ENCODE measurements at places on chromosomes 2 and 18. TPM values are rescaled to one million over a fixed set of nuclear protein-coding genes. Genes with fewer than 3 reads are reported as not detected.

Gene SERPINB11
- not detected for total RNA-seq

- no peak for DNase-seq
Observed at GRCh38 chr2:163641986-163642385, 93.8 kb downstream of the FIGN start.

DNA sequence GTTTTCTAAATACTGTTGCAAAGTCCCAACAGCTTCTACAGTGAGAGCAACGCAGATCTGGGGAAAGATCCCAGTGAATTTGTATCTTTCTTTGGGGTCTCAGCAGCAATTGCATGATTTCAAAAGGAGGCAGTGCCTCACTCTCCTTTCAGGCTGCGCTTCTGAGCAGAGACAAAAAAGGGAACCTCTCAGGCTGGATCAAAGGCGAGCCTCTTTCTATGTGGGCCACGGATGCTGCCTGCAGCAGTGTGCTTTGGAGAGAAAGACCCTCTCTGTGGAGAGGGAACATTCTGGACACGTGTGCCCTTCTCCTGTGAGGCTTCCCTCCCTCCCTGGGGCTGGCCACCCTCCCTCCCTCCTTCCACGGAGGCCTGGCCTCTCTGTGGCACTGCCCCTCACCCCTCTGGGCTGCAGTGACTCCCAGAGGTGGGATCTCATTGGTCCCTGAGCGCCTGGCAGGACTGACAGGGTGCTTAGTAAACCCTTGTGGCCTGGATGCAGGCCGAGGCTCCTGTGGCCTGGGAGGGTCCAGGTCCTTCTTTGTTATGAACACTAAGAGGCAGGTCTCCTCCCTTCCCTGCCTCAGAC is 21.6 kb upstream of the PDIA6 start:
- DNase-seq, result no peak

DNA sequence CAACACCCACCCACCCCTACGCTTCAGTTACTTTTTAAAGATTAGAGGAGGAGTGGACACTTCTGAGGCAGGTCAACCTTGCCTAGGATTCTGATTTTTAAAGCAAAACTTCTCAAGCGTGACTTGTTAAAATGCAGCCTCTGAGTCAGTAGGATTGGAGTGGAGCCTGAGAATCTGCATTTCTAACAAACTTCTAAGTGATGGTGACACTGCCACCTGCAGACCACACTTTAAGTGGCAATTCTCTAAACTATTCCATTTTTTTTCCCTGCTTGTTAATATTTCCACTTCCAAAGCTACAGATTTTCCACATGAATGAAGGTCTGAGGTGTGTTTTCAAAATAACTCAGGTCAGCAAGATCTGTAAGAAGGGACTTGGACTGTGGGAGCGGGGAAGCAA is 171.1 kb upstream of the CCDC150 start:
- DNase-seq, result peak; percentile 13

DNA sequence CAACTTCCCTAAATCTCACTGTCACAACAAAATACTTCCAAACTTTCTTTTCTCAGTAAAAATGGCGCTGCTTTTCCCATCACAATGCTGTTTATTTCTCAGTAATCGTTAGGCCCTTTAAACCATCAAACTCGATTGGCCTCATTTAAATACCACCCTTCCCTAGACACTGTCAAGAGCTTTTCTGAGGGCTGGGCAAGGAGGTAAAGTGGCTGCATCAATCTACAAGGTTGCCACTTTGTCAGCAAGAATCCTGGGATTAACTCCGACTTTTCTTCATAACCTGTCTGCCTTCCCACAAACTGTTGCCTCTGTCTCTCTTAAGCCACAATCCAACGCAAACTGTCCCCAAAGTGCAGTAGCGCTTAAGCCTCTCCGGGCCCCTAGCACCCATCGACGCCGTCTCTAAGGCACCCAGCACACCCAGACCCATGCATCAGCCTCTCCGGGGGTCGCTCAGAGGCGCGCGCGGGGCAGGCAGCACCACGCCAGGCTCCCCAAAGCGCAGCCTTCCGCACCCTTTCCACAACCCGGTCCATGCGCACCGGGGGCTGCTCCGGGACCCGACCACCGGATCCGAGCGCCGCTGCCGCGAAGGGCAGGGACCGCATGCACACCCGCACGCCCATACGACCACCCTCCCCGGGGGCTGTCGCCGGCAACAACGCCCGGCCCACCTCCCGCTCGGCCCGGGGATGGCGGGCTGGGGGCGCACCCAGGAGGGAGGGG is 683 bp downstream of the MBOAT2 start:
- peak; percentile 26 for DNase-seq

DNA sequence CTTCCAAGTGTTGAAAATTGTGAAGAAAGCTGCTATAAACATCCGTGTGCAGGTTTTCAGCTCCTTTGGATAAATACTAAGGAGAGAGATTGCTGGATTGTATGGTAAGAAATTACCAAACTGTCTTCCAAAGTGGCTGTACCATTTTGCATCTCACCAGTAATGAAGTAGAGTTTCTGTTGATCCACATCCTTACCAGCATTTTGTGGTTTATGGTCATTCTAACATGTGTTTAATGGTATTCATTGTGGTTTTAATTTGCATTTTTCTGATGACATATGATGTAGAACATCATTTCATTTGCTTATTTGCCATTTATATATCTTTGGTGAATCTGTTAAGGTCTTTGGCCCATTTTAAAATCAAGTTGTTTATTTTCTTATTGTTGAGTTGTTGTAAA is 260.7 kb downstream of the SPAG16 start:
- no peak for DNase-seq

Gene GPR39
- 4.7 TPM for total RNA-seq

DNA sequence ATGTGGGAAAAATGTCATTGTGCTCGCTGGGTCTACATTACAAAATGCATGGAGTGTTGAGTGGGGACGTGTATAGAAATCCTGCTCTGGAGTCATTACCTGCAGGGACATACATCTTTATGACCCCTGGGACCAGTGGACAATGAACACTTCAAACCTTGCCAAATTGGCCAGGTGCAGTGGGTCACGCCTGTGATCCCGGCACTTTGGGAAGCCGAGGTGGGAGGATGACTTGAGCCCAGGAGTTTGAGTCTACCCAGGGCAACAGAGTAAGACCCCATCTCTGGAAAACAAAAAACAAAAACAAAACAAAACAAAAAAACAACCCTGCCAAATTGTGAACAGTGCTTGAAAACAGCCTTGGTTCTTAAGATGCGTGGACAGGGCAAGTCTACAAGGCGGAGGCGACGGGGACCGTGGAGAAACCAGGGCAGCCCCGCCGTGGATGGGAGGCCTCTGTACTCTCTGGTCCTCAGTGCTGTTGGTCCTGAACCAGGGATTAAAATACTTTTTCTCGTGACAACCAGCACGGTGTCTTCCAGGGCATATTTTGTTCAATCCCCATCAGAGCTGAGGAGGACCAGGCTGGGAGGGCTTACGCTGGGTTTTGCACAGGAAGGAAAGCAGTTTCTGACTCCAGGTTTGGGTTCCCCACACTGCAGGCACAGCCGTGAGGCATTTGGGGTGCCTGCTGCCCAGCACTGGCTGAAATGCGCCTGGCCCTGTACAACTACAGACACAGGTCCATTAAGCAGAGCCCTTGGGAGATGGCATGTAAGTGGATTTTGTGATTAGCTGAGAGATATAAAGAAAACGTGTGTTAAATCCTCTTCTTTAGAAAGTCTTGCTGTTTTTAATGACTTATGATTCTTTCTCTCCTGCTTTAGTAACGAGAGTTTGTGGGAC is 13.7 kb downstream of the COLEC11 start:
- no peak for DNase-seq

Gene SP9
- total RNA-seq, result 0.74 TPM

Gene SPP2
- not detected for total RNA-seq

DNA sequence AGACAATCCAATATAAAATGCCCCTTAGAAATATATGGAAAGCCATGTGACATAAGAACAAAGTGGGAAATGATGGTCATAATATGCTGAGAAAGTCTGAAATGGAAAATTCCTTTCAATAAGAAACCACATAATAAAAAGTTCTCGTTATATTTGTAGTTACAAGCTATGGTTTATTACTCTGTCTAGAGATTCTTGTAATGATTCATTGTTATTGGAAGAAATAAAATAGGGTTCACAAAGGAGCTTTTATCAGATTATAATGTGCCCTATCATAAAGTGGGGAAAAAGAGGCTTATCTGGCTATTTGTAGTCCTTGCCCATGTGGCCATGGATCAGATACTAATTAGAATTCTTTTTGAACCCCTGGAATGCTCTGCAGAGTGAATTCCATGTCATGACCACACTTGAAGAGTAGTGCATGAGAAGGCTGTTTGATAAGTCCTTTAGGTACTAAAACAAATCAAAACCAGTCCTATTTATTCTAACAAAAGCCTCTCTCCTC is 420.7 kb upstream of the NRP2 start:
- DNase-seq, result no peak

- no peak for DNase-seq
Observed at GRCh38 chr2:105140240-105140568, 101.3 kb upstream of the GPR45 start.

GRCh38 chr2:30252723-30253701 is 21.7 kb downstream of the LBH start:
- DNase-seq, result peak; percentile 96

DNA sequence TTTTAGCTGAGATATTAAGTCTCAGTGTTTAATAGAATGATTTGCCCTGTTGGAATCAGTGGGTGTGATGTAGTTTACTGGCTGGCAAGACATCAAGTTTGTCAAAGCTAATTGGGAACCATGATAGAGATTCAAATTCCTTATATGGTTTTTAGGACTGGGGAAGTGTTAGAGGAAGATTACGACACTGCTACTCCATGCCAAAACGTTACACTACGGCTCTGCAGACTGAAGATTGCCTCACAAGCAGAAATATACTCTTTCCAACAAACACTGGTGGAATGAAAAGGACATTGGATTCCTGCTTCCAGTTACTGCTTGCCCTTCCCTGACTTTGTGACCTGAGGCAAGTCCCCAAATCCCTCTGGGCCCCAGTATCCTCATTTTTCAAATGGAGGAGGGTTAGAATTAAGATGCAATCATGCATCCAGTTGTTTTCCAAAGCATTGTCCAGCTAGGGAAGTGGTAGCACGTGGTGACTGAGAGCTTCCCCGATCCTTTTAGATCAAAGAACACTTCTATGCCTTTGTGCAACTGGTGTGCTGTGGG is 147.6 kb downstream of the CDC42EP3 start:
- peak; percentile 36 for DNase-seq

Gene LYG1
- not detected for total RNA-seq

DNA sequence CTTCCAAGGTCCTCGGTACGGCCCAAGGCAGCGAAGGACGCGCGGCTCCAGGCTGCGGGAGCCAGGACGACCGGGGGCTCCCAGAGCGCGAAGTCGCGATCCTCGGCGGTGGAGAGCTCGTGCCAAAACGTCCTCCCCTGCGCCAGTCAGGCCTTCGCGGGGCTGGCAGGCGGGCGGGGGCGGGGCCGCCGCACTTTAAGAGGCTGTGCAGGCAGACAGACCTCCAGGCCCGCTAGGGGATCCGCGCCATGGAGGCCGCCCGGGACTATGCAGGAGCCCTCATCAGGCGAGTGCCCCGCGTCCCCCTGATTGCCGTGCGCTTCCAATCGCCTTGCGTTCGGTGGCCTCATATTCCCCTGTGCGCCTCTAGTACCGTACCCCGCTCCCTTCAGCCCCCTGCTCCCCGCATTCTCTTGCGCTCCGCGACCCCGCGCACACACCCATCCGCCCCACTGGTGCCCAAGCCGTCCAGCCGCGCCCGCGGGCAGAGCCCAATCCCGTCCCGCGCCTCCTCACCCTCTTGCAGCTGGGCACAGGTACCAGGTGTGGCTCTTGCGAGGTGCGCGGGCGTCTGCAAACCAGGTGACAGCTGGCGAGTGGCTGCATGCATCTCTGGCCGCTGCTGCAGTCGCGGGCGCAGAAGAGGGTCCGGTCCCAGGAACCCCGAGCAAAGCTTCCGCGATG is at the start of gene CIDEA:
CIDEA (plus strand) TSS at position 226 of the 684 bp plus-strand sequence; CDS start at position 249, 23 bp downstream.
- no peak for DNase-seq

- DNase-seq, result no peak
Observed at GRCh38 chr2:101778102-101778501, 80.6 kb downstream of the MAP4K4 start.

Gene ANKRD62
- total RNA-seq, result not detected

DNA sequence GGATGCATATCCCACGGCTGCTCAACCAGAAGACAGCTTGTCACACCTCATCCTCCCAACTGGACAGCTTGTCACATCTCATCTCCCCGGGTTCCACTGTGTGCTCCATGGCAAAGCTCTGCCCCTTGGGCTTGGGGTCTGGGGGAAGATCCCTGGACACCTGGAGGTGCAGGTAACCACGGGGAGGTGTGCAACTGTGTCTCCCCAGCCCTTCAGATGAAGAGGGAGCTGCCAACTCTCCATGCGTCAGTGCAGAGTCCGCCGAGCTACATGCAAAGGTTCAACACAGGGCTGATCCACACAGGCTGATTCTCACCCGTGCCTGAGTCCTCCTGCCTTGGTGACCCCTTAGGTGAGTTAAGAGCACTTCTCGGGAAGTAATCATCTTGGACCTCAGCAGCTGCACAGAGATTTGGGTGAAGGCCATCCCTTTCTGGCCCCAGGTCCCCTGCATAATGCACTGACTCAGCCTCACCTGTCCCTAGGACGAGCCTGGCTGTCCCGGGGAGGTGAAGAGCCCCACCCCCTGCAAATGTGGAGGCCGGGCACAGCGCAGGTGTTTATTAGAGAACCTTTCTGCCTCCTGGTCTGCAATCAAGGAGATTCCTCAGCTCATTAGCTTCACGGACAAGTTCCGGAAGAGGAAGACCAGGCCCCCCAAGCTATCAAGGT is 157.9 kb downstream of the PXDN start:
- DNase-seq, result no peak

DNA sequence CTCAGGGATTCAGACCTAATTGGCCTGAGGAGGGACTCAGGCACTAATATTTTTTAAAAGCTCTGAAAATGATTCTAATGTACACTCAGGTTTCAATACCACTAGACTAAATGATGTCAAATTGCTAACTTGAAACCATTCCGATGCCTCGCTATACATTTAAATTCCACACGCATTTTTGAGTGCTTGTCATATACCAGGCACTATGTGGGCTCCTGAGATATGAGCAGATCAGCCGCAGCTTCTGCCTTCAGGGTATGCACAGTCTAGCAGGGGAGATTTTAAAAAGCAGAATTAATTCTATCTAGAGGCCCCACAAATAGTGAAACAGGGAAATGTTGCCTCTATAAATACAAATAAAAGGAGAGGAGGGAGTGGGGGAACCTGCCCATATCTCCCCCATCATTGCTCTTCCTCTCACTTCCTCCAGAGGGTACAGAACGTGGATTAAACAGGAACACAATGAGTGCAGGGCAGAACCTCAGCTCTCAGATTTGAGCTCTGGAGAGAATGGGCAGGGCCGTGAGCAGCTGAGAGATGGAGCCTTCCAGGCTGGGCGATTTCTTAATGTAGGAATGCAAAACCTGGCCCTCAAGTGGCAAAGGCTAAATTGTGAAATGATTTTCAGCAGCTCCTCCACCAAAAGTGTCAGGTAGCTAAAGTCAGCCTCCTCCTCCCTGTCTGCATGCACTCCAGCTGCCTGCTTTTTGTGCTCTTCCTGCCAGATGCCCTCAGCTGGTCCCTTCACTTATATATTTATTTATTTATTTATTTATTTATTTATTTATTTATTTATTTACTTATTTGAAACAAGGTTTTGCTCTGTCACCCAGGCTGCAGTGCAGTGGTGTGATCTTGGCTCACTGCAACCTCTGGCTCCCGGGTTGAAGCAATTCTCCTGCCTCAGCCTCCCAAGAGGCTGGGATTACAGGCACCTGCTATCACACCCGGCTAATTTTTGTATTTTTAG is 24.6 kb upstream of the LBH start:
- DNase-seq, result no peak

GRCh38 chr2:42567364-42567763 is 1.1 kb upstream of the MTA3 start:
- DNase-seq, result no peak

Data from A172 (cell line).